ENCODE measurements at places on chromosomes 4 and X.

- DNase-seq, result peak; percentile 35
These were observed 613 bp downstream of the FGF13 start for GRCh38 chrX:138710866-138711341.

GRCh38 chr4:101356928-101357327, 9.6 kb upstream of the PPP3CA start:
- peak; percentile 6 for DNase-seq

GRCh38 chr4:23857367-23857959, 32.4 kb downstream of the PPARGC1A start:
- DNase-seq, result peak; percentile 51

DNA sequence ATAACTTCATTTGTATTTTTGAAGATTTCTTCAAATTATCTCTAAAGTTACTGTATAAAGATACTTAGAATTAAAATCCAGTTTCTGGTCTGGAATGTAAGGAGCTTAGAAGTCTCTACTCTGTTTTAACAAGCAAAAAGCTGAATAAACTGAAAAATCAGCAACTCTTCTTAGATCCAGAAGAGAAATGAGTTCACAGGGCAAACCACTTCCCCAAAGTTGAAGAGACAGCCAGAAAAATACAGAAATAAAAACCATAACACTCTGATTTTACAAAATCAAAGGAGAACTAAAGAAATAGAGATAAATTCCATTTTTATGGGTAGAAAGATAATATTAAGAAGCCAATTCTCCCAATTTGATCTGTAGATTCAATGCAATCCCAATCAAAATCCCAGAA, 1166.8 kb downstream of the ADGRL3 start:
- no peak for DNase-seq

GRCh38 chr4:20554134-20554533, 146.1 kb upstream of the PACRGL start:
- DNase-seq, result no peak

- peak; percentile 68 for DNase-seq
These were observed 38.1 kb upstream of the ARSH start for GRCh38 chrX:2967998-2968909.

GRCh38 chrX:131985526-131986049, 37.5 kb upstream of the STK26 start:
- peak; percentile 14 for DNase-seq

- peak; percentile 54 for DNase-seq
These were observed 411.5 kb upstream of the FTHL17 start for GRCh38 chrX:31483336-31483735.

DNA sequence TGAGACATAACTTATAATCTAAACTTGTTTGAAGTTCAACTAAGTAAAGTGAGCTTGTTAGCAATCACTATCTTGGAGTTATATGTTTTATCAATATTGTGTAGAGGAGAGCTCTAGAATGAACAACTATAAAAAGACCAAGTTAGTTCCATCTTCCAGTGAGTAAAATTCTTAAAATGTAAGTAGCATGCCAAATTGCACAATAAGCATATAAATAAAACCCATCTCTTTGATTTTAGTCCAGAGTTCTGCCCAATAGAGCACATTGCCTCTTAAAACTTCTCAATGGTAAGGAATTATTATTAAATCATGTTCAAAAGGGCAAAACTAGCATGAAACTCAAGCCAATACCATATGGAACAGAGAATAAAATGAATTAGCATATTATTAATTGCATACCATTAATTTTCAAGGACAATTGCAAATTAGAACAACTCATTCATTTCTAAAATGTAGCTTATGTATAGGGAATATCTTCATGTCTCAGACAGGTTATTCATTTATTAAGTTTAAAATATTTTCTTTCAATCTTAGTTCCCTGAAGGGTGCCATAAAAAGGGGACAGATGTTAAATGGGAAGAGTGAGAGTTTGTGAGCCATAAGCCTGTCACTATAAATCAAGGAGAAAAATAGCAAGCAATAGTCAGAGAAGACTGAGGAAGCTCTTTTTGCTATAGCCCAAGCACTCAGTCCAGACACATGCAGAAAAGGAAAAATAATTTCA, 507.6 kb downstream of the CENPC start:
- DNase-seq, result no peak

GRCh38 chr4:102444752-102445151, 56.4 kb upstream of the NFKB1 start:
- no peak for DNase-seq

GRCh38 chr4:156958276-156959074, 13.1 kb downstream of the PDGFC start:
- no peak for DNase-seq

DNA sequence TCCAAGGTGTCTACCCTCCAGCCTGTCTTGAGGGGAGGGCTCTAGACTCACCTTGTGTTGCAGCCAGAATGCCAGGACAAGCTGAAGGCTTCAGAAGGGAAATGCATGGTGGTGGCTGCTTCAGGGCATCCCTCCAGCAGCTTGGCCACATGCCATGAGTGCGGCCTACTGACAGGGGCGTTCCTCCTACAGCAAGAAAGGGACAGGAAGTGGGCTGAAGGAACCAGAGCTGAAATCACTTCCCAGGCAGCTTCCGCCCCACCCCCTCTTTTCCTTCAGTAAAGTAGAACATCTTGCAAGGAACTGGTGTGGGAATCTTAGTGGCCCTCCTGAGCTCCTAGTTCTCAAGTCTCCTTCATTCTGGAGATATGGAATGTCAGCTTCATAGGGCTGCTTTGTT, 167.5 kb upstream of the DGKK start:
- no peak for DNase-seq

DNA sequence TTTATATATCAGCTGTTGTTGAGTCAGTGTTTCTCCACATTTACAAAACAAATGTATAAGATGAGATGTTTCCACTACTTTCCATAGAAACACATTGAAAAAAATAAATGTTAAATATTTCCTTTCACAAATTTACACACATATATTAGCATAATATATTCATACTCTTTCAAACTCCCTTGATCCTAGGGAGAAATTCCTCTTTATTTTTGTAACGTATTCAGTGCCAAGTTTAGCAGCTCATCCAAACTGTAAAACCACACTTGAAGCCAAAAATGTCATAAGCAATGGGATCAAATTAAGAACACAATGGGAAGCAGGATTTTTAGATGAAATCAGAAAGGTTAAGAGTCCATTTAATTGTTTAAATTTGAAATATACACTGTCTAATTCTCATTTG, 381.1 kb upstream of the MAD2L1 start:
- DNase-seq, result peak; percentile 45

DNA sequence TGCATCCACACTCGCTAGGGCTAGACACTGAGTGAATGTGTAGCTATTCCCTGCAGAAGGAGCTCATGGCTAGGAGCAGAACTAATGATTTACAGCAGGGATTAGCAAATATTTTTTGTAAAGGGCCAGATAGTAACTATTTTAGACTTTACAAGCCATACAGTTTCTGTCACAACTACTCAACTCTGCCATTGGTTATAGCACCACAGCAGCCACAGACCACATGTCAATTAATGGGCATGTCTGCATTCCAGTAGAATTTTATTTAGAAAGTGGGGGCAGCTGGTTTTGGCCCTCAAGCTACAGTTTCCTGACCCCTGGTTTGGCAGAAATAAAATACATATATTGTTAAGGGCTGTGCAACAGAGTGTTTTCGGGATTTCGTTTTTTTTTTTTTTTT, 192.6 kb downstream of the FRMPD4 start:
- no peak for DNase-seq

DNA sequence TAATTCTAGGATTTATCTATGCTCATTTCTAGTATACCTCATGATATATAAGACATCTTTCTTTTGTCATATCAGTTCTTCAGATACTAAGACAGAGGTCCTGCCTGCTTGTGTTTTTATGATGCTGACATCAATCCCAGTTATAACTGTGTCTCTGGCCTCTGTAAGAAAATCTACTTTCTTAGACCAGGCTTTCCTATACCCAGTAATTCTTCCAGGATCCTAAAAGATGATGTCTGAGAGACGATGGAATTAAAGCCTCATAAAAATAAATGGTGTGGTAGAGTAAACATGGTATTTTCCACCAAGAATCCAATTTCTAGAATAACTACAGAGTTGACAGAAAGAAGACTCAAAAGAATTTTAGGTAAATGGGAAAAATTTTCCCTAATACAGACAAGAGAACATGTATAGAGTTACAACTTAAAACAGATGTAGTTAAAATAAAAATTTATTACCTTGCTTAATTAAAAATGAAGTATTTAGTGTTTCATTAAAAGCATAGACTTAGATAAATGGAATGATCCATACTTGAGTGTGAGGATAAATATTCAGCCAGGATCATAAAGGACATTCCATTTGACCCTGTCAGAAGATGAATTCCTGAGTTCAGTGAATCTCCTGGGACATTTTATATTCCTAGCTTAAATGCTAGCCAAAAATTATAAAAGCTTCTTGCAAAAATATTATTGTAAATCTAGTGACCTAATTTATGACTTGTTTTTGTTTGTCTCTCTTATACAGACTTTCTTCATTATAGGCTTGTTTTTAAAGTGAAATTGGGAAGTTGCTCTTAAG, 137.4 kb downstream of the PDLIM5 start:
- DNase-seq, result no peak

GRCh38 chr4:80266253-80266901, at the start of gene FGF5:
FGF5 (plus strand) TSS chr4:80266664; CDS start chr4:80266825, 161 bp downstream.
- DNase-seq, result peak; percentile 65

DNA sequence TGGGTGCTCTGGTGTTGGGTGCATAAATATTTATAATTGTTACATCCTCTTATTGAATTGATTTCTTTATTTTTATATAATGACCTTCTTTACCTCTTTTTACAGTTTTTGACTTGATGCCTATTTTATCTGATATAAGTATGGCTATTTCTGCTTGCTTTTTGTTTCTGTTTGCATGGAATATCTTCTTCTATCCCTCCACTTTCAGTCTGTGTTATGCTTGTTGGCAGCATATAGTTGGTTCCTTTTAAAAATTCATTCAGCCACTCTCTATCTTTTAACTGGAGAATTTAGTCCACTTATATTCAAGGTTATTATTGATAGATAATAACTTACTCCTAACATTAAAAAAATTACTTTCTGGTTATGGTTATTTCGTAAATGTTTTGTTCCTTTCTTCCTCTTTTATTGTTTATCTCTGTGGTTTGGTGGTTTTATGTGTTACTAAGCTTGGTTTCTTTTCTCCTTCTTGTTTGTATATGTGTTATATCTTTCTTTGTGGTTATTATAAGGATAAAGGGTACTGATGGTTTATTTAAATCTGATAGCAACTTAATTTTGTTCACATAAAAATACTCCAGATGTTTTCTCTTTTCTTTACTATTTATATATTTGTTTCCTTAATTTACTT, 69.5 kb downstream of the IL15 start:
- no peak for DNase-seq

GRCh38 chr4:147693218-147693617, 9.3 kb upstream of the PRMT9 start:
- DNase-seq, result no peak

DNA sequence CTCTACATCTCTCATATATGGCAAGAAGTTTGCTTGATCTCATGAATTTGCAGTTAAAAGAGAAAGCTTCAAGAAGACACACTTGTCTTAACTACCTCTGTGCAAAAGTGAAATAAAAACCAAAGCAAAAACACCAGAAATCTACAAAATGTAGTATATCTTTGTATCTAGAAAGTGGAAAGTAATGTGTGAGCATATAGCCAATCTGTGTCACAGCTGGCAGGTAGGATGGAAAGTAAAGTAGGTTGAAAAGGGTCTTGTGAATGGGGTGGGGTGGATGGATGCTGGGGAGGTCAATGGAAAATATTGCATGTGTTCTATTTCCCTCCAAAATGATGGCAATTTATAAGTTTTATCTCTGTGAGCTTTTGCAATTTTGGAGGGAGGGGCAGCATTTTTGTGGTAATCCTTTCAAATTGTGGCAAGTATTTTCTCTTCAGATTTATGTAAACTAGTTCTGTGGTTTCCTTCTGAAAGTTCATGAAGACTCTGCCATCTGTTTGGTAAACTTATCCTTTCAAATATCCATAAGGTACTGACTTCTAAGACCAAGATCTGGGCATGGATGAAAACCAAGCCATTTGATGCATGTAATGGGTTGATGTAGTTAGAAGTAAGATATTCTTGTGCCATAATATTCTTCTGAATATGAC, 215.9 kb upstream of the GIMD1 start:
- DNase-seq, result no peak

DNA sequence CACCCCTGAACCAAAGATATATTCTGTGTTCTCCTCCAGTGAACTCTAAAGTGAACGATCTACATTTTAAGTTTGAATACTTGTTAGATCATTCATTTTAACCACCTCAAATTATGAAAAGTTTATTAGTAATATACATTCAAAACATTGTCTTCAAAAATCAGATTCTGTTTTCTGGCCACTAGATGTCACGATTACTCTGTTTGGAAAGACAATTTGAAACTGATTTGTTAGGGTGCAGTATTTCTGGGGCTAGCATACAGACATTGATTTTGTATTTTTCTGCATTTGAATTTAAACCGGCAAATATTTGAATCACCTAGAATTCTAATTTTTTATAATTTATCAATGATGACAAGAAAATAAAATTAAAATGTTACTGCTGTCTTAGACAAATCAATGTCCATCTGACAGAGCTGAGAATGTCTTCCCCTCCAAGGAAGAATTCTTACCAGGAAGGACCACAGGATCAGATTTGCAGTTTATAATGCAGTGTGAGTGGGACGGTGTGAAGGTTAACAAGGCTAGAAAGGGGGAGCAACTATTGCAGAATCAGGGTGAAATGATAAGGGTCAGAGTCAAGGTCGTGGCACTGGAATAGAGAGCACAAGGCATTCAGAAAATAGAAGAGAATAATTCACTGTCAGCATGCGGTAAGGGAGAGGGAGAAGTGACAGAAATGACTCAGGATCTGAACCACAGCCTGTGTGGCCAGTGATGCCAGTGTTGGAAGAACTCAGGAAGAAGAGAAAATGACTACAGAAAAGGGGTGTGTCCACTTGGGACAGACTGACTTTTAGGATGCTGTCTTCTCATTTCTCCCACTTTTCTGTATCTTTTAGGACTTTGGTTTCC, 91.6 kb downstream of the ANXA10 start:
- DNase-seq, result peak; percentile 69

GRCh38 chr4:96776920-96777527, 937.1 kb downstream of the PDHA2 start:
- DNase-seq, result no peak

- peak; percentile 1 for DNase-seq
These were observed 40.9 kb upstream of the PRDM5 start for GRCh38 chr4:120963449-120963848.

- DNase-seq, result no peak
These were observed 177.1 kb downstream of the SPANXN3 start for GRCh38 chrX:143340190-143340589.
